ENCODE measurements at places on chromosomes 7 and 10.

DNA sequence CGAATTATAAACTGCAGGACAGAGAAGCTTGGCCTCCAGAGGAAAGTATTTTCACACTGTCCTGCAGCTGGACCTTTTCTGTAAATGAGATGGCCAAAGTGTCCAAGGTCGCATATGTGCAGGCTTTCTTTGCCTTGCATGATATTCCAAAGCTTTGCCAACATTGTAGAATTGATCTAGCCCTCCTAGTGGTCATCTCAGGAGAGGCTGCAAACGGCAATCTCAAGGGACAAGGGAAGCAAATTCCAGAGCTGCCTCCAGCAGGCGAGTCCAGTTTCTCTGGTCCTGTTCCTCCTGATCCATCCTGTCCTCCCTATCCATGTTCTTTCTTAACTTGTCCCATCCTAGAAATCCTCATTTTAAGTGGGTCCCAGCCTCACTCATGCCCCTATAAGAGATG is 373.4 kb upstream of the PCDH15 start:
- DNase-seq: no peak

- DNase-seq: no peak
Measured at GRCh38 chr10:31708046-31708445, 220.6 kb downstream of the ARHGAP12 start.

- DNase-seq: no peak
Measured at GRCh38 chr10:130354573-130354954, 218.4 kb downstream of the GLRX3 start.

- DNase-seq: no peak
Measured at GRCh38 chr10:113131613-113132261, 181.7 kb downstream of the TCF7L2 start.

DNA sequence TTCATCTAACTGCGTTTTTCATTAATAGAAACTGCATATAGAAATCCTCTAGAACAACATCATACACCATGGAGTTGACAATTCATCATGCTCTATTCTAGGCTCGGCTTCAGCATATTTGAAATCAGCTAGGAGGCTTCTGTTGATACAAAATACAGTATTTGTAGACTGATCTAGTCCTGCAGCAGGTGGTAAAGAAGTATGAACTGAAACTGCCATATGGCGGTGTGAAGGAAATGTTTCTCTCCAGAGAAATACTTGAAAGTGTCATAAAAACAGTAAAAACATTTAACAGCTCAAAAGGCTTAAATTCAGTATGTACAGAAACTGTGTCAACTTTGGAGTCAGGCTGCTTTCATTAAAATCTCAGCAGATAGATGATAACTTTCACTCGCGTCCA is 32.0 kb upstream of the MYO3A start:
- DNase-seq: no peak

DNA sequence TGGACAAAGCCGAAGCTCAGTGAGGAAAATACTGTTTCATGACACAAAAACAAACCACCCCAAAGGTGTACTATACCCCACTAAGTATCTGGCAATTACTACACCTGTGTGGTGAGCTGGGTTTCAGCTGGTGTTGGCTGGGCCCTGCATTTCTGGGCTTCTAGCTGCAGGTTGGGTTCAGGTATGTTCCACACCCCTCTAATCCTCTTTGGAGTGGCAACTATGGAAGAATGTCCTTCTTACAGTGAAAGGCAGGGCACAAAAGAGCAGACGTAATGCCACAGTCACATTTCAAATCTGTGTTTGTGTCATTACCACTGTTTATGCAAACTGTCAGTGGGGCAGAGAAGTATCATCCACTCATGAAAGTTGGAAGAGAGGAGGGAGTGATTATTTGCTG is 201.5 kb upstream of the FZD1 start:
- no peak for DNase-seq

GRCh38 chr10:76993213-76993612 is 644.4 kb downstream of the KCNMA1 start:
- DNase-seq: no peak

GRCh38 chr10:103632247-103632642 is 138.7 kb downstream of the NEURL1 start:
- no peak for DNase-seq

DNA sequence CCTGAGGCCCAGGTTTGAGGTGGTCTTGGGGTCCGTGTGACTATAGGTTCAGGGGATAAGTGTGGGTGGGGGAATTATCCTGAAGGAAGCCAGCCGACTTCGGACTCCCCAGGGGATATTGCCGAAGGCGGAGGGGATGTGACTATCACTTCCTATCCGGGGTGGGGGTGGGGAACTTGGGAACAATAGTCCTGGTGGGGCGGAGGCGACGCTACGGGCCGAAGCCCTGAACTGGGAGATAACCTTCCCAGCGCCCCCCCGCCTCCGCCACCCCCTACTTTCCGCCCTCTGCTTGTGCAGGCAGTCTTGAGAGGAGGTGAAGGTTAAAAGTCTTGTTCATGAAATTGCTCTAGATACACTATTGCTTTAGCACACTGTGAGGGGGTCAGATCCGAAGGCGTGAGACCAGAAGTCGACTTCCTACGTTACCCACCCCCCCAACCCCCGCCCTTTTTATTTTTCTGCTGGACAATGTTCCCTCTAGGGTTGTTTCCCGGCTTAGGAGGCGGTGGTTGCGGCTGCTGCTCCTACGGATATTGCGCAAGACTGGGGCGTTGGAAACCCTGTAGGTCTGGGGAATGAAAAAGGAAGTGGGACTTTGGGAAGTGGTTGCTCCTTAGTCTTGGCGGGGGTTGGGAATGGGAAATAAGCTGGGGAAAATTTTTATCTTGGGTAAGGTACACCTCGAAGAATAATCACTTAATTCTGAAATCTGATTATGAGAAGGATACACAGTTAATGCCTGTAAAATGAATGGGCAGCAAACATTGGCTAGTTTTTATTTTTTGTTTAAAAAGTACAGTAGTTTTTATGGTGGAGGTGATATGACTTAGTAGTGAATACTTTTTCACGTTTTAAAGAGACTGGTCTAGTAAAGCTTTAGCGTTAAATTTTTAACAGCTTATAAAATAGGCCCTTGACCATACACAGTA is 1.5 kb downstream of the PTPN12 start:
- DNase-seq: peak; percentile 25

DNA sequence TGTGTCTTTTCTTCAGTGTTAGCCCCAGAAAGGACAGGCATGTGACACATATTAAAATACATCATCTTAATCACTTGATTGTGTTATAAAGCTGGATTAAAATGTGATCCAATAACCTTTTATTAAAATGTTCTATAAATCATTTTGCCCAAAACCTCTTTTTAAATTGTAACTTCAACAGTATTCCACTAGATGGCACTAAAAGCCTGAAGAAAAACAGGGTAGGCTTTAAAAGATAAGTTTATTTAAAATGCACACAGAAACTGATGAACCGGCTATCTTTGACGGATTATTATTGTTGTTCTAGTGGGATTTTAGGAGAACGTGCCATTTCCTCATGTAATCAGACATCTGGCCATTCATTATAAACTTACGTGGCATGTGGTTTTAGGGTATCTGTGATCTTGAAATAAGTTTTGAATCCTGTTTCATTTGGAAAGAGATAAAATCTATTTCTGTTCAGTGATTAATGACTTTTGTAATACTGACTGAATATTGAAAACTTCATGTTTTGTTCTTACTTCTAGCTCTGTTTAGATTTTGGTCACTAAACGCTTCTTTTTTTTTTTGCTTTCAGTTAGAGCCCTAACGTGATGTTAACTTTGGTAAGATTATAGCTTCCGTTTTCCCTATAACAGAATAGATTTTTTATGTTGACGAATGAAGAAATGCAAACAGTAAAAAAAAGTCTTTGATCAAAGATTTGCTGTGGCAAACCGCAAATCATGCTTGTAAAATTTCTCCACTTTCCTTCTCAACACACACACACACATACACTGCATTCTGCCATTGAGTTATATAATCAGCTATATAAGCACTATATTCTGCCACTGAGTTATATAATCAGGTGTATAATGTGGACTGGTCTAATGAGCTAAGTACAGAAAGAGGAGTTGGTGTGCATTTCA is 13.6 kb downstream of the VPS50 start:
- no peak for DNase-seq

GRCh38 chr10:43305876-43306275 is 39.0 kb upstream of the RASGEF1A start:
- DNase-seq: no peak

GRCh38 chr10:84406561-84406960 is 78.2 kb downstream of the CCSER2 start:
- no peak for DNase-seq

DNA sequence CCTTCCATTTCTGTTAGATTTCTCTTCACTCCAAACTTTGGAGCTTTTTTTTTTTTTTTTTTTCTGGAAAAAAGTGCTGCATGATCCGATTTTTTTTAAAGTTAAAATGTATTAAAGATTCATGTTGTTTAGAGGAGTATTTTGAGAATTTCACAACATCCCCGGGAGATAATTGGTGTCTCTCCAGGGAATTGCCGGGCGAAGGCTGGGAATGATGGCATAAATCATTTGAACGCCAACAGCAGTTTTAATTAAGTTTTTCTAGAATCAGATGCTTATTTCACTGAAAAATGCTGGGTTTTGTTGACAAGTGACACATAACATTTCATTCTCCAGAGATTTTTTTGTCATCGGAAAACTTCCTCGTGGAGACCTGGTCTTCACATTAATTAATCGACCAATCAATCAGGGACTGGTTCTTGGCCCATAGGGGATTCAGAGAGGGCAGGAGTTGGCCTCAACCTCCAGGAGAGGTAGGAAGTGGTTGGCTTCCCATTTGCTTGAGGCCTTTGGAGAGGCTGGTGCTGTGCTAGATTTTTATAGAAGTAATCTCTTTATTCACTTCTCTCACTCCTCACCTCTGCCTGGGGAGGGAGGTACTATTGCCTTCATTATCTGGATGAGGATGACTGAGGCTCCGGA is 439.4 kb downstream of the TYW1 start:
- no peak for DNase-seq

GRCh38 chr10:42684517-42684916 is 46.1 kb upstream of the ZNF33B start:
- DNase-seq: no peak

GRCh38 chr7:47394216-47394615 is 187.7 kb downstream of the TNS3 start:
- no peak for DNase-seq

- DNase-seq: no peak
Measured at GRCh38 chr7:154881026-154881425, 121.9 kb downstream of the PAXIP1 start.

DNA sequence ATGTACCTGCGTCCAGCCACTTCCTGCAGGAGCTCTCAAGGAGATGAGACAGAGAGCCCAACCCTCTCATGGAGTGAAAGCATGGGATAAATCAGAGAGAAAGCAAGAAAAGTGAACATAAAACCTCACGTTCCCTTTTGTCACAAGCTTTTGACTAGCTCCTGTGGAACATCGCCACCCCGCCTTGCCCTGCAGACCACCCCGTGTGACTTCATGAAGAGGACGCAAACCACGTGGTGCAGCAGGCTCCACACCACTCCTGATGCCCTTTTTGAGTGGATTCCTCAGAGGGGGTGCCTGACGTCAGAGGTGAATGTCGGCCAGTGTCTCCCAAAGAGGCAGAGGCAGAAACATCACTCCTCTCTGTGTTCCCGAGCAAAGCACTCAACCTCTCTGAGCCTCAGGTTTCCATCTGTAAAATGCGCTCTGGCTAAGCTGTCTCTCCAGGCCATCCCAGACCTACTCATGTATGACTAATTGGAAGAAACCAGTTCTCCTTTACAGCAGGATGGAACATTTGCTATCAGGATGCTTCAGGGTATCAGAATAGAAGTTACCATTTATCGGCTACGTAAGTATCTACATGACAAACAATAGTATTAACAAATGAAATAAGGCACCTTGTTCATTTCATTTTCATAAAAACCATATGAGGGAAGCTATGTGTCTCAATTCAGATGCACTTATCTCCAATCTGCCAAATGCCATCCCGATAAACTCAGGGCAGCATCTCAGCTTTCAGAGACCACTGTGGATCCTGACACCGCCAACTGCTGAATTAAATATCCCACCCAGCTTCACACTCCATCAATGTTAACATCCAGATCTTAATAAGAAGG is 5.3 kb downstream of the ZNF488 start:
- no peak for DNase-seq

DNA sequence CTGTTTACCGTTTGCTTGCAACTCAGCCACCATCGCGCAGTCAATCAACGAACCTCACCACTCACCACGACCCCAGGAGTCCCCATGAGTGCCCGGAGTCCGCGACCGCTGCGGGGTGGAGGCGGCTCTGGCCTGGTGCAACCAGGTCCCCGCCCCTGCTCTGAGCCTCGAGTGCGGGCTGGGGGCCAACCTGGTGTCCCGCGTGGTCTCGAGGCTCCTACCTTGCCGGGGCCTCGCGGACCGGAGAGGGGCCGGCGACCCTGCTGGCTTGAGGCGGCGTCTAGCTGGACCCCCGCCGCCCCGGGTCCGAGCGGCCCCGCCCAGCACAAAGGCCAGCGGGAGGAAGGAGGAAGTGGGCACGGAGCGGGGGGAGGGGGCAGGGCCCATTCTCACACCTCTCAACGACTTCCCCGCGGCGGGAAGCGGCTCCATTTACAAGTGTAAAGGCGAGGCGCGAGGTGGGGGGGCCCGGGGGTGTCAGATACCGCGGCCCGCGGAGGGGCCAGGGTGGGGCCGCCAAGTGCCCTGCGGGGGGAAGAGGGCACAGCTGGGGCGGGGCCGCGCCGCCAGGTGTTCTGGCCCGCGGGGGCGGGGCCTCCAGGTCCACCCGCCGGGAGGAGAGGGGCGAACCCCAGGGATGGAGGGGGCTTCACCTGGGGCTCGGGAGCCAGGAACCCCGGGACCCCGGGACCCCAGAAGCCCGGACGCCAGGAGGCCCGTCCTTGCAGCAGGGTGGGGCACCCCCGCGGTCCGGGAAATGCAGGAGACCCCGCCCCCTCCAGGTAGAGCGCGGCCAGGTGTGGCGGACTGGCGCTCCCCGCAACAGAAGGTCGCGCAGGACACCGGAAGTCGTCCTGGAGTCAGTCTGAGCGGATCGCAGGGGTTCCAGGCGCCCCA is 8.6 kb downstream of the CTBP2 start:
- DNase-seq: no peak

DNA sequence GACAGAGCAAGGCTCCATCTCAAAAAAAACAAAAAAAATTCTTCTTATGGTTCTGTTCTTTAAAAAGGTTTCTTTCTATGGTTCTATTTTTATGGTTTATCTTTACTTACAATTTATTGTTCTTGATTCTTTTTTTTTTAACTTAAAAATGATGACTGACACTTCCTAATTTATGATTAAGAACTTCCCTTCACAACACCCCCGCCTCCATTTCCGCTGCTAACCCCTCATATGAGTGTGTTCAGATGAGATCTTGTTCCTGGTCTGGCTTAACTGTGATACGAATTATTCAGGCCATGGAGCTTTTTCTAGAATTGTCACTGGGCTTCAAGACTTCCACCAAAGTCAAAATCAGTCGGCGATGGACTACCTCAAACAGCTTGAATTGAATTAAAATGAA is 33.9 kb downstream of the PTER start:
- no peak for DNase-seq

- no peak for DNase-seq
Measured at GRCh38 chr7:42095791-42096190, 141.2 kb downstream of the GLI3 start.

DNA sequence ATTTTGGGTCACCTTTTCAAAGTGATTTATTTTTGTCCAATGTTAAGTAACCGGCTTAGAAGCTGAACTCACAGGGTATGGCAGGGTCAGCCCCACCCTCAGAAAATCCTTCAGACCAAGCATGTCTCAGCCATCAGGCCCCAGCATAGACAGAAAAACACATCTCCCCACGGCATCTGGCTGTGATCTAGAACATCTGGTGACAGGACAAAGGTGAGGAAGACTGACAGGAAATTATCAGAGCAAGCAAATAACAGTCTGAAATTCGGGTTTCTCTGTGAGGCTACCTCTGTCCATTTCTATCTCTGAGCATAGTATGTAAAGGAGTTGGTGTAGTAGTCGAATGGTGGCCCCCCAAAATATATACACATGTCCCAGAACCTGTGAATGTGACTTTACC is 177.0 kb upstream of the C1GALT1 start:
- no peak for DNase-seq

Data from esophagus squamous epithelium (tissue), 5 donors.